ENCODE measurements at places on chromosomes 2 and 18.

- no peak for DNase-seq
Measured at GRCh38 chr2:946073-946948, 4.3 kb upstream of the SNTG2 start.

- DNase-seq: peak; percentile 51
Measured at GRCh38 chr2:10160203-10160955, 37.8 kb downstream of the RRM2 start.

GRCh38 chr2:53209679-53210458, 557.7 kb upstream of the CHAC2 start:
- no peak for DNase-seq

GRCh38 chr2:125185691-125186270, 1160.7 kb downstream of the CNTNAP5 start:
- DNase-seq: no peak

DNA sequence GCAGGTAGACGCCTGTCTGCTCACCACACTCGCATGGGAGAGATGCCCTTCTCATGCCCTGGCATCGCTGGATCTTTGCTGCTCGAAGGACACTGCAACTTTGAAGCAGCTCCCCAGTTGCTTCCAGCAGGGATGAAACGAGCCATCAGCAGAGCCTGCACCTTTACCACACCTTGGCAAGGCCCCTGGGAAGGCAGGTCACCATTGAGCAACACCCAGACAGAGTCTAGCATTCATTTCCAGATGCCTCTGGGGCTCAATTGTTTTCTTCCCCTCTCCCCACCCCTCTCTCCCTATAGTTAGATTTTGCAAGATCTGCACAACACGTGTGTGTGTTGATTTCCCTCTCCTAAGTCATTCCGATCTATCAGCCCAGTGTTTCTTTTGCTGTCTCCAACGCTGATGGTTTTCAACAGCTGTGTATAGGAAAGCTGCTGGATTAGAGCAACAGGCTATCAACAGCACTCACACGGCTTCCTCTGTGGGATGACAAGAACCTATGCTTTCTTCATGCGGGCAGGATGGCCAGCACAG, 25.6 kb upstream of the INHBB start:
- peak; percentile 12 for DNase-seq

DNA sequence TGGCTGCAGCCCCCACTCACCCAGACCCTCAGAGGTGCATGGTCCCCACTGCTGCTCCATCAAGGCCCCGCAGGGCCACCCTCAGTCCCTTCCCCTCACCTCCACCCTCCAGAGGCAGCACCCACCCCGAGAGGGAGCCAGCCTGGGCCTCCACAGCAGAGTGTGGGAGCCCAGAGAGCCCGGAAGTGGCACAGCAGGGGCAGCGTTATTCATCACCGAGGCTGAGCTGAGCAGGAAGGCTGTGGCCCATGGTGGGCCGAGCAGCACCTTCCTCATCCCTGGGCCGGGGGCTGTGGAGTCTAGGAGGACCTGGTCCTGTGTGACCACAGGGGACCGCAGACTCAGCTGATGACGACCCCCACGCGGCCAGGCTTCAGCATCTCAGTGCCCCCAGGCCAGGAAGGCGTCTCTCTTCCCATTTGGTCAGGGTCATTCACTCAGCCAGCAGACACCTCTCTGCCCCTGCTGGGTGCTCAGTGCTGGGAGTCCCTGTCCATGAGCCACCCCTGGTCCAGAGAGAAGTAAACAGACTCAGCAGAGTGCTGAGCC, 258.1 kb downstream of the ATAD2B start:
- no peak for DNase-seq

DNA sequence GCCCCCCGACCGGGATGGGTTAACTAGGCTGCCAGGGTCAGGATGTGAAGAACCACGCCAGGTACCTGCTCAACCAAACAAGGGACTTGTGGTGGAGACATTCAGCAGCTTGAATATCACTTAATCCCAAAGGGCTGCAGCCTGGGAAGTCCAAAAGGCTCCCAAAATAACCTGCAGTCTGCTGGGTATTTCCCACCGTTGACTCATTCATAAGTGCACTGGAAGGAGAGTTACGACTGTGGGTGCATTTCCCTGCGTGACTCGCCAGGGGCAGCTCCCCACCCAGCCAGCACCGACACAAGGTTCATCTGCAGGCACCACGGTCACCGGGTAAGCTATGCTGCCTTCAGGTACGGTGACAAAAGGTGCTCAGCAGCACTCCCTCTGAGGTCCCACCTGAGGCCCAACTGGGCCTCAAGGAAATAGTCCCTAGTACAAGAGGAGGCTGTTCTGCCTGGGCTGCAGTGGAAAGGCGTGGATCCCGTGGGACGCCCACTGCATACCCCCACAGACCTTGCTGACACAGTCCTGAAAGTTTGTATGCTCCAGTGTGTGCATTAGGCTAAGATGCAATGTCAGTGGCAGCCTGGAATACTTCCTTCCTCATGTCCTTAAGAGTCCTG, 86.5 kb downstream of the UXS1 start:
- DNase-seq: no peak

DNA sequence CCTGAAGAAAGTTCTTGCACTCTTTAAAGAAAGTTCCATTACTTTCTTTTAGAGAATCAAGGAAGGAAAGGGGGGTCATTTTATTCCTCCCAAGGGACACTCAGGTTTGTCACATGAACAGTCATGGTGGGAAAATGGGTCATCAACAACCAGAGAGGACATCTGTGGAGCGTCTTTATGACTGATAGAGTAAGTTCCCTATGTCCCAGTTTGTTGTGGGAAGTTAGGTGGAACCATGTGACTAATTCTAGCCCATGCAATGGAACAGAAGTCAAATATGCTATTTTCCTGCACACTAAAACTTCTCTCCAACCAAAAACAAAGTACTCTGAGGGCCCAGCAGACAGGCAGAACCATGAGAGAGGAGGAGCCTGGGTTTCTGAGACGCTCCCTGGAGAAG, 165.6 kb upstream of the SERTAD2 start:
- DNase-seq: no peak

DNA sequence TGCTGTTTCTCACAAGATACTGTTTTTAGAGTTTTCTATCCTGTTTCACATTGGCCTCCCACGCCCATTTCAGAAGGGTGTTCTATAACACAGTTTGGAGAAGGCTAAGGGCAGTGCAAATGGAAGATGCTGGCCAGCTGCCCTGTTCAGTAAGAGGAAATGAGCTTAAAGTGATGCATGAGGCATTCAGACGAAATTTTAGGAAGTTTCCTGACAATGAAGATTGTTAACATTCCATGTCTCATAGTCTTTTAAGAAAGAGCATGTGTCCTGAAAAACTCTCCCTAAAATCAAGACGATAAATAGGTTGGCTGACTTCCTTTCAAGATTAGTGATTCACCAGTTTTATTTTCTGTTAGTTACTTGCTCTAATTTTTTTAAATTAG, 484.2 kb upstream of the NRP2 start:
- DNase-seq: no peak

GRCh38 chr2:38702413-38702812, 36.5 kb downstream of the GALM start:
- DNase-seq: no peak

DNA sequence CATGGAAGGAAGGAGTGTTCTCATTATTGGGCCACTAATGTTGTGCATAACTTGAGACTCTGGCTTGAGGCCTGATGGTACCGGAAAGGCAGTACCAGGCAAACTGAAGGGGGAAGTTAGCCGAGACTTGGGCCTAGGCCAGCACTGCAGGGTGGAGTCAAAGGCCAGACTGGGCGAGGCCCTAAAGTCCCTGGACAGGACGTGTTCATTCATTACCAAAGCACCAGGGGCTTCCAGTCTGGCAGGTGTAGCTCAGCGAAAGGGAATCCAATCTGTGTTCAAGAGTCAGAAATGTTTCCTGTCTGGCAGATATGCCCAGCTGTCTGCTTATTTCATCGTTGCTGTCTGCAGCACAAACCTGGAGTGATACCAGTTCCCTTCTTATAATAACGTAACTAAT, 4.7 kb upstream of the ITSN2 start:
- DNase-seq: peak; percentile 91

- DNase-seq: no peak
Measured at GRCh38 chr18:76484749-76485387, 10.2 kb downstream of the ZNF516 start.

- no peak for DNase-seq
Measured at GRCh38 chr2:136325844-136326331, 207.9 kb upstream of the CXCR4 start.

- DNase-seq: no peak
Measured at GRCh38 chr18:66764230-66764629, 160.3 kb upstream of the CDH19 start.

DNA sequence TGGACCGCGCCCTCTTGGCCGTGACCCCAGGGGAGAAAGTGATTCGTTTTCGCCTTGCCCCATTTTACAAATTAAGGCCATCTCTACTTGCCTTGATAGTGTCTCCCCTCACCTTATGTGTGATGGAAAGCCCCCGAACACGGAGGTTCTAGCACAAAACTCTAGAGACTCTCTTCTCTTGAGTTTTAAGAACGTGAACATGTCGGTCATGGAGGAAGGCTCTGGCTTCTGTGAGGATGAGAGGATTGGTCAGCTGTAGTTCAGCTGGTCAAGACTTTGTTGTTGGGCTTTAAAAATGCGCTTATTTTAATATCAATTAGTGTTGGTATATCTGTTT, 828 bp downstream of the DYNC1I2 start:
- DNase-seq: no peak

- DNase-seq: no peak
Measured at GRCh38 chr2:63993871-63994270, 25.4 kb downstream of the VPS54 start.

Data from spleen (tissue), 13 donors.